Stimulated activated CD4-positive, alpha-beta T cell treated with anti-CD3 and anti-CD28 coated beads, Interleukin-1b, Interleukin-23, amount 100 ng/mL, for 48 hours (primary cell): ENCODE measurements at places on chromosomes 5 and 9.

GRCh38 chr9:98522487-98522886, 186.2 kb downstream of the GABBR2 start:
- DNase-seq: no peak

DNA sequence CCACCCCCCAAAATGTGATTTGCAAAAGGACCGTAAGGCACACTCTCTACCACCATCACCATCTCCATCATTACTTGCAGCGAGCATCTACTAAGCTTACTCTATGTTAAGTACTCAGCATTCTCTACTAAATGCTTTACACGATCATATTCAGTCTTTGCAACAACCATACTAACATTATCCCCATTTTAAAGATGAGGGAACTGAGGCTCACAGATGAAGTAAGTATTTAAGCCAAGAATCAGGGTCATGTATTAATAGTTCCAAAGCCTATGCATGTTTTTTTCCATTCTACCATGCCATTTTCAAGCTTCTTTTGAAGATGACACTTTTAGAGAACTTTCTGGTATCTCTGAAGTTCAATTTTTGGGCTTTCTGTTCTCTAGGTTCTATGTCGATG, 121.7 kb upstream of the ANKRD55 start:
- no peak for DNase-seq

DNA sequence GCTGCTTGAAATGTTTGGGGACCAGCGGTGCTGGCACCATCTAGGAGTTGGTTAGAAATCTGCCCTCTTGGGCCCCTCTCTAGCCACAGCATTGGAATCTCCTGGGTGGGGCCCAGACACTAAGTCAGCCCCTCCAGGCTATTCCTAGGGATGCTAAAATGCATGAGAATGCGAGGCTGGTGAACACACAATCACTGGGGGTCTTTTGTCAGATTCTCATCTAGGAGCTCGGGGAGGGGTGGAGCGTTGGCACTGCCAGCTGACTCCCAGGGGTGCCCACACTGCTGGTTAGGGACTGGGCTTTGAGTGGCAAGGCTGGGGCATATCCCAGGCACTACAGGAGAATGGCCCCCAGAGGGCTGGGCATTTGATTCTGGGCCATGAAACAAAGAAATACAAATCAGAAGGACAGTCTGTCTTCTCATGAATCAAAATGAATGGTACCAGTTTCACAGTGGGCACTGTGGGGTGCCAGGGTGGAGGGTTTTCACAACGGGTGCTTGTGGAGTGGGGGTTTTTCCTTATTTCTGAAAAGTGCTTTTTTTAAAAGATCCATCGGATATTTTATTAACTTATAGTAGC, 127.8 kb upstream of the RAPGEF1 start:
- DNase-seq: no peak

DNA sequence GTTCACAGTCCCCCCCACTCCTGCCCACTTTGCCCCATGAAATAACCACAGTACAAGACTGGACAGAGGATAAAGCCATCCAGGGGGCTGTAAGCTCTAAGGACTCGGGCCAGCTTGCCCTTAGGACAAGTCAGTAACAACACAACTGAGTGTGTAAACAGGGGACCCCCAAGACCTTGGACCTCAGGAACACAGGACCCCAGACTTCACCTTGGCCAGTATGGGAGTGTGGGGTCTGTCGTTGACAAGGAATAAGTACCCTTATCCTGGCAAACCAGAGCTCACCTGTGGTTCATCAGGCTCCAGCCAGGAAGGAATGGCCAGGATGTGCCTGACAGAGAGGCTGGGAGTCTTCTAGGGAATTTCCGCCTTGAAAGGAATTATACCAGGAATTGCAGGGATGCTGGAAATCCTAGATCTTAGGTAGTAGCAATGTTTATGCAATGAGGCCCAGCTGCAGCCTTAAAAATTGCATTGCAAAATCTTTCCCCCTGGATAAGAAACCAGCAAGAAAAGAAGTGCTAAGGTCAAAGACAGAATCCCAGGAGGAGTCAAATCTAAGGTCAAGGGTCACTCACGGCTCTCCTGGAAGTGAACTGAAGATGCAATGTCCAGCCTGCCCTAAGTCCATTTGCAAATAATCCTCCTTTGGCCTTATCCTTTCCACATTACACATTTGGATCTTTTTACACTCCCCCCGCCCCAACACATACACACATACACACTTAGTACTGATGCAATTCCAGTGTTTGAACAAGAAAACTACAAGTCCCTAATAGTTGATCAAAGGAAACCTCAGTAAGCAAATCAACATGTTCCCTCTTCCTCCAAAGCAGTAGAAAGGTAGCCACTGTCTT, 27.3 kb upstream of the TDRD7 start:
- no peak for DNase-seq

DNA sequence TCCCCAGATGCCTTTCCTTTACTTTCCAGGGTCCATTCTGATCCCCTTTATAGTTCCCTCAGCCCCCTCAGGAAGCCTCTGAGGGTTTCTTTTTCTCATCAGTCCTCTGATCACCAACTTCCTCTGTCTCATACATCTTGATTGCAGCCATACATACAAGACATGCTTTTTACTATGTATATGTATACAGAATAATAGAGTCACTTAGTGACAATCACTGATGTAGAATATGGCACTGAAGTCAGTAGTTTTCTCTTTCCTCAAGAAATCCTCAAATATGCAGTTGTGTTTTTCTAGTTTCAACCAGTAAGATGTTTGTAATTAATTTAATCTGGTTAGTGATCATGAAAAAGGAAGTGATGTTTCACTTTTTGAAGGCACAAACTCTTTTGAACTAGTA, 364.1 kb downstream of the MAN2A1 start:
- DNase-seq: no peak

- DNase-seq: no peak
Observed at GRCh38 chr9:71357346-71357745, 235.9 kb upstream of the TRPM3 start.

DNA sequence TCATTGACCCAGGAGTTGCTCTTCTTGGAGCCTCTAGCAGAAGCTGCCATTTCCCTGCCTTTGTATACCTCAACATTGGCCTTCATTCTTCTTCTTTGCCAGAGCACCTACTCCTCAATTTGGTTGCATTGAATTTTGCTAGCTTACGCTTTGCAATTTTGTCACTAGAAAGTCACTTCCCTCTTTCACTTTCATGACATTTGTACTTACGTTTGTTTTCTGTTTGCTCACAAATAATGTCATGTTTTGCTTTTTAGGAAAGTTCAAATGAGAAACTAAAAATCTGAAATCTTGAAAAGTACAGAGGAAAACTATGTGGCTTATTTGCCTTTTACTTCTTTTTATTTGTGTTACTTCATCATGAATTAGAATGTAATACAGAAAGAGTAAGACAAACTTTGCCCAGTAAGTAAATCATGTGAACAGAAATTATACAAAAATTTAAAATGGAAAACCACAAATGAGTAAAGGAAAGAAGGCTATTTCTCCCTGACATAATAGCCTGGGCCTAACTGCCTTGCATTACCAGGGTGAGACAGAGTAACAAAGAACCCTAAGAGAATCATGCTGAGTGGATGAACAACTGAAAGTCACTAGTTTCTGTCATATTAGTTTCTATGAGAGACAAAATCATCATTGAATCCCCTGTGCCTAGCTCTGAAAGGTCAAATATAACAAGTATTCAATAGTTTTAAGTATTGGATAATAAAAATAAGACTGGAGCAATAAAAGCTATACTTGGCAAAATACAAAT, 7.4 kb upstream of the IFNA1 start:
- DNase-seq: no peak

DNA sequence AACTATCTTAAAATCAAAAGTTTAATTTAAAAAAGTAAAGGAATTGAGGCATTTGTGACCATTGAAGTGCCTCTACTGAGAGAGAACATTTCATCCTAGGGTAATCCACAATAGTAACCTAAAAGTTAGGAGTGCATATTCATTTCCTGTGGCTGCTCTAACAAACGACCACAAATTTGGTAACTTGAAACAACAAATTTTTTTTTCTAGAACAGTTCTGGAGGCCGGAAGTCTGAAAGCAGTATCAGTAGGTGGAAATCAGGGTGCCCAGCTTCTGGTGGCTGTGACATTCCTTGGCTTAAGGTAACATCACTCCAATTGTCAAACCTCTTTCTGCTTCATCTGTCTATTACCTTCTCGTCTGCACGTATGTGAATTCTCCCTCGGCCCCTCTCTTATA, 67.1 kb upstream of the SSBP2 start:
- no peak for DNase-seq

DNA sequence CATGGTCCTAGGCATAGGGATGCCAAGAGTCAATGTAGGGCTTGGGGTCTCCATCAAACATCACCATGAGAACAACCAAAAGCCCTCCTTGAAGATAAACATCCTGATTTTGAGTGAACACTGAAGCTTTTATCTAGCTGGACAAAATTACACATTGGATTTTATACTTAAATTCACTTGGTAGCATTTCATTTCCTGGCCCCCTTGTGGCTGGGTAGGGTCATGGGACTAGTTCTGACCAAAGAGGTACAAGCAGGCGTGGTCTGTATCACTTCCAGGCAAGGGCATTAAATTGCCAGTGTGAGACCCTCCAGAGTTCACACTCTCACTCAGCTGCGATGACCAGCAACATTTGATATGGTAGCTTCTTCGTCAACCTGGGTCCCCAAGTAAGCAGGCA, 320.3 kb downstream of the ACTL7B start:
- DNase-seq: no peak

DNA sequence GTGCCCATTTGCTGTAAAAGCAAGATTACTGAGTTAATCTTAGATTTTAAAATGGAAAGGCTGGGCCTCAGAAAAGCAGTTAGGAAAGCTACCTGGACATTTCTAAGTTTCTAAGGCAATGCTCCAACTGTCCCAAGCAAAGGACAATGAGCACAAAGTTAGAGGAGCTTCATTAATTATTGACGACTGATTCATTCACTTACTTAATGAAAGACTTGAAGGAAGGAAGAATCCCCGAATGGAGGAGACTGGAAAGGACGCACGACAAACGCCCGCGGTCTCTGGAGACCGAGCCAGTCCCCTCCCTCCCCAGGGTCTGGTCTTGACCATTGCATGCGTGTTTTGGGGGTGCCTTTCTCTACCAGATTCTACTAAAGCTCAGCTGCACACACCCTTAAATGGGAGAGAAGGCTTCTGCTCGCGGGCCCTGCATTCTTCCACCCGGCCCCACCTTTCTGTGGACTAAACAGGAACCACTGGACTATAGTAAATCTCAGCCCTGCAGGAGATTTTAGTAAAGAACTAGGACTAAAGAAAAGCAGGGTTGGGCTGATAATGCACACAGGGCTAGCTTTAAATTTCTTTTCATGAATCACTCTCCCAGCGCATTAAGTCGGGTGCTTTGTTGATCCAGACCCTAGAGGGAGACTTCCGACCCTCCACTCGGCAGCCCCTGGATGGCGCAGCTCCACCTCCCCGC, 44.8 kb downstream of the CTSL start:
- DNase-seq: no peak

DNA sequence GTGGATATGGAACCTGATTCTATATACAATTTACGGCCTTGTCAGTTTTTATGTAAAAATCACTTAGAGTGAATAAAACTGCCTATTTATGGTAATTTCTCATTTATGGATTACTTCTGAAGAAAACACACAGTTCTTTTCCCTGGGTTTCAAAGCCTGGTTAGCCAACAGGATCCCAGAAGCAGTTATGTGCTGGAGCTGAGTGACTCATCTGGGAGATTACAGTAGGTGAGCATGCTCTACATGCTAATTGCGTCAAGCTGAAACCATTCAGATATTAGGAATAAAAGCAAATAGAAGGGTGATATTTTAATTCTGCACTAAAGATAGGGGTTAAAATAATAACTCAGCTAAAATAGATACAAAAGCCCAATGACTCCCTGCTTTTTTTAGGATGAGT, 47.8 kb downstream of the PDE4D start:
- no peak for DNase-seq

DNA sequence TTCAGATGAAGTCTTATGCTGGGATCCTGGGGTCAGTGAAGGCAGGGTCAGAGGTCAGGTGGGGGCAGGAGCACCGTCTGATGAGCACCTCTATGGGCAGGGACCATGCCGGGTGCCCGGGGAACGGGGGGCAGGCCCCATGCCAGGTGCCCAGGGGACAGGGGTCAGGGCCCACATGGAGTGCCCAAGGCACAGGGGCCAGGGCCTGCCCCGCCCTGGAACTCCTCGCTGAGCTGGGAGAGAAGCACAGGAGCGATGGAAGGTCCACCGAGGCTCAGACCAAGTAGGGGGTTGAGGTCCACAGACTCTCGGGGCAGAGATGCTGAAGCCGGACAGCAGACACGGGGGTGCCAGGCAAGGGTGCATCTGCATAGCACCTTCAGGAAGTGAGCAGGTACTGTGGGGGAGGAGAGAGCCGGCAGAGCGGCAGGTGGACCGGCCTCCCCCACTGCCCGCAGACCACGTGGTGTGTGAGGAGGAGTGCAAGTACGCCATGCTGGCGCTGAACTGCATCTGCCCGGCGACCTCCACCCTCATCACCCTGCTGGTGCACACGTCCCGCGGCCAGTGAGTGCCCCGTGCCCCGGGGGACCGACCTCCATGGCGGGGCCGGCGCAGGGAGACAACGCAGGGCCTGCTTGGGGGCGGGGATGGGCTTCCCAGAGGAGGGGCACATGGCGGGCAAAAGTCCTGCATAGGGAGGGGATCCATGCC, 67.7 kb downstream of the KCNT1 start:
- no peak for DNase-seq

DNA sequence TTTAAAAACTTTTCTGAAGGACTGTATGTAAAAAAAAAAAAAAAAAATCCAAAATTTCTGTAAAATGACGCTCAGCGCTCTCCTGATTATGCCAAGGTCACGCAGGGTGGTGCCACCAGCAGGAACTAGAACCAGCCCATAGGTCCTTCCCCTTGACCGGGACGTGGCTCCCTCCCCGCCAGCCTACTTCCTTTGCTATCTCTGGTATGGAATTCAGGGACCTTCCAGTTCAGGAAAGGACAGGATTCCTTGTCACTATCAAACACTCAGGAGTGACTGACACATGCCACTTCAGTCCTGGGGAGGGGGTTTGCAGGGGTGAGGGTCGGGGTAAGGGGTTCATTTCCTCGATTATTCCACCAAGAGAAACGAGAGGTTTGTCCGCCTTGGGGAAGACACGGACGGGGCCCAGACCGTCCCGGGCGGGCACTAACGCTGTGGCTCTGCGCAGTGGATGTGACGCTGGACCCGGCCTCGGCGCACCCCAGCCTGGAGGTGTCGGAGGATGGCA, 18.8 kb downstream of the BTNL9 start:
- no peak for DNase-seq

DNA sequence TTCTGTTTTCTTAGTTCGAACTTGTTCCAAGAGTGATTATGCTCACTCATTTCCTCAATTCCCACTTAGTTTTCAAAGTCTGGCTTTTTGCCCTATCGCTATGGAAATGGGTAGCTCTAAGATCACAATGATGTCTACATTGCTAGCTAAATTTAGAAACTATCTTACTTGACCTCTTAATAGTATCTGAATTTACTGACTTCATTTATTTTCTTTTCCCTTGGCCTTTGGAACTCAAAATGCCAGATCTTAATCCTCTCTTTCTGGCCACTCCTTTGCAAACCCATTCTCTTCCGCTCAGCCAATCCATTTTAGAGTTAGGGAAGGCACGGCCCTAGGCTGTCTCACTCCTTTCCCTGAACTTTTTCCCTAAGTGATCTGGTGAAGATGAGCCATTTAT, 137.0 kb downstream of the FER start:
- DNase-seq: no peak
